Activated CD8-positive, alpha-beta memory T cell treated with anti-CD3 and anti-CD28 coated beads for 48 hours (primary cell): ENCODE measurements at places on chromosomes 13 and 19.

GRCh38 chr19:42216653-42217519 lies 591 bp downstream of the DEDD2 start:
- no peak for DNase-seq

DNA sequence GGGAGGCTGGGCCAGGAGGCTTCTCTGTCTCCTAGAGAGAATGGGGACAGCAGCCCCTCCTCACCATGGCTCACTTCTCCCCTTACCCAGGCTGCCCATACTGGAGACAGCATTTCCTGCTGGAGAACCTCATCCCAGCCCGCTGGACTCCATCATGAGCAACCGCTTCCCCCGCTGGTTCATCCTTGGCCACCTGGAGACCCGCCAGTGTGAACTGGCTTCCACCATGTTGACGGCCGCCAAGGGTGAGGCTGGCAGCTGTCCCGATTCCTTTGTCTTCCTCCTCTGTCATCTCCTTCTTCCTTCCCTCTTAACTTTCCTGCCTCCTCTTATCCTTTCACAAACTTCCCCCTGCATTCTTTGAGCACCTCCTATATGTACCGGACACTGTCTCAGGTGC lies 28.0 kb downstream of the ZSWIM4 start:
- DNase-seq: no peak

DNA sequence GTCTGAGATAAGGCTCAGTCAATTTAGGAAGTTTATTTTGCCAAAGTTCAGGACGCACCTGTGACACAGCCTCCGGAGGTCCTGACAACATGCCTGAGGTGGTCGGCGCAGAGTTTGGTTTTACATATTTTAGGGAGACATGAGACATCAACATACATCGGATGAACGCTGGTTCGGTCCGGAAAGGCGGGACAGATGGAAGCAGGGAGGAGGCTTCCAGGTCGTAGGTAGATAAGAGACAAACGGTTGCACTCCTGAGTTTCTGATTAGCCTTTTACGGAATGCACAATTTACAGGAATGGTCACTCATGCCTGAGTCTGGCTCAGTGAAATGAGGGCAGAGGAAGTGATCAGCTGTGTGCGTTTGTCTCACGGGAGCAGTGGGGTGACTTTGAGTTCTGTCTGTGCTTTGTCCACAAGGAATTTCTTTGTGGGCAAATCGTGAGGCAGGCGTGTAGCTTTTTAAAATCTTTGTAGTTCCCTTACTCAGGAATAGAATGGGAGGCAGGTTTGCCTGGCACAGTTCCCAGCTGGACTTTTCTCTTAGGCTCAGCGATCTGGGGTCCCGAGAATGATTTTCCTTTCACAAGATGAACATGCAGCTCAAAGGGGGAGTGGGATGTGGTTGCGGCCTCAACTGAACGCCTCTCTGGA lies 36.2 kb downstream of the C13orf46 start:
- DNase-seq: no peak

GRCh38 chr13:26816881-26817280 lies 56.3 kb upstream of the GPR12 start:
- no peak for DNase-seq

DNA sequence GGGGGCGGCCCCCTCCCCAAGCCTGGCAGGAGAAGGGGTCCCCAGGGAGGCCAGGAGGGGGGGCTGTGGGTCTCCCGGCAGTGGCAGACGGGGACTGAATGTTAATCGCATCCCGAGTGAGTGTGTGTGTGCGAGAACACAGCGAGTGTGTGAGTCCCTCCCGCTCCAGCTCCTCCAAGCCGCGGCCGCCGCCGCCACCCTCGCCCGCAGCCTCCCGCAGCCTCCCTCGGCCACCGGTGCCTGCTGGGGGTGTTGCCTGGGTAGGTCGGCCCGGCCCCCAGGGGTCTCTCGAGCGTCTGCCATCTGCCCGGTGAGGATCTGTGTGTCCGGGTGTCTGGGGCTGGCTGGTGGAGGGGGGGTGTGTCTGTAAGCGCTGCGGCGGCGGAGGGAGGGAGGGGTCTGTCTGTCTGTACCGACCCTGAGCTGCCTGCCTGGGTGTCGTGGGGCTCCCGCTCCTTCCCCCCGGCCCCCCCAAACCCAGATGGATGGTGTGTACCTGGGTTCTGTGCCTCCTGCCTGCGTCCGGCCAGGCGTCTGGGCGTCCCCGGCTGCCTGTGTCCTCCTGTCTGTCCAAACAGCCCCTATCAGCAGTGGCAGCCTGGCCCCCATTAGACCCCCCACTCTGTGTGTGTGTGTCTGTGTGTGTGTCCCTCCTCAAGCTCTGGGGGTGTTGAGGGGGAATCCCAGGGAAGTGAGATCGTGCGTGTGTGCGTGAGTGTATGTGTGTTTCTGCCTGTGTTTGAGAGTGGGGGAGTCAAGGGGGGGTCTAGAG lies at the start of gene GRIN2D:
TSS of gene GRIN2D (plus strand) at position 110 of the 772 bp plus-strand sequence. CDS start 4,725 bp downstream, outside the sequence.
- no peak for DNase-seq

DNA sequence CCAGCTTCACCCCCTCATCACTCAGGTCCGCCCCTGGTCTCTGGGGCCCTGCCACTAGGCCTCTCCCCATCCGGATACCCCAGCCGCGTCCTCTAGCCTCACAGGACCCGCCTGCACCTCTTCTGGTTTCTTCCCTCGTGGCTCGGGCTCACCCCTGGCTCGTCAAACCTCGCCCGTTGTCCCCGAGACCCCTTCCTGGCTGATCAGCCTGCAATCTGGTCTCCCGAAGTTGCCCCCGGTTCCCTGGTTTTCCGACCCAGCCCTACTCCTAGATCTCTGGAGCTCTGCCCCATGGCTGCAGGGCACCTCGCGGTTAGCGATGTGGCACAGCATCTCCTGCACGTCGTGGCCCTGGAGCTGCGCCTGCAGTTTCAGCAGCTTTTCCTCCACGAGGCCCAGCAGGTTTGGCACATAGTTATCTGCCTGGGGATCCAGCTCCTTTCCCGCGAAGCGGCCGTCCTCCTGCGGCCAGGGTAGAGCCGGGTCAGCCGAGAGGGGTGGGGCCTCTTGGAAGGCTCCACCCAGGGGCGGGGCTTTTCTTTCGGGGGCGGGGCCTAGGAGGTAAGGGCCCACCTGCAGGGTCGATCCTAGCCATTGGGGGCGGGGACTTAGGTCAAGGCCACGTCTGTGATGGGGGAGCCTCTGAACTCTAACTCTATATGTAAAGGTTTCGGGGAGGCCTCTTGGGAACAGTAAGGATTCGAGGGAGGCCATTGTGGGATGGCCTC lies 2.4 kb upstream of the RGL3 start:
- DNase-seq: peak; percentile 44

- no peak for DNase-seq
Measured at GRCh38 chr13:110562696-110563462, 1.4 kb upstream of the RAB20 start.

- DNase-seq: no peak
Measured at GRCh38 chr13:69866555-69866954, 241.1 kb upstream of the ATXN8OS start.

GRCh38 chr13:114179087-114179658 lies at the start of gene CFAP97D2:
Gene CFAP97D2, plus strand, starts transcription at chr13:114179257. Its CDS starts 74 bp downstream, at chr13:114179331.
- no peak for DNase-seq

- DNase-seq: no peak
Measured at GRCh38 chr19:44931541-44931940, 10.5 kb upstream of the APOC4 start.

DNA sequence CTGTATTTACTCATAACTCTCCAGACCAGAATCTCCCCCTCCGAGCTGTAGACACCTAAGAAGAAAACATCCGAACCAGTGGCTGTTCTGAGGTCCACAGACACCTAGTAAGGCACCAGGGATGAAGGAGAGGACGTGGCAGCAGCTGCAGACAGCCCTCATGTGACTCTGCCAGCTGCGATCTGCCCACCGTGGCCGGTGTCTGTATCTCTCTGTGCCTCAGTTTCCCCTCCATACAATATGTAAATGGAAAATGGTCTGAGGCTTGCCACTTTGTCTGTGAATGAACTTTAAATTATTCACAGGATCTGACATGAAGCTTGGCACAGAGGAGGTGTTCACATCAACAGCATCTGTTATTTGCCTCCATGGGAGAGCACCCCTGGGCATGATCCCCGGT lies 2.4 kb downstream of the CEACAM4 start:
- no peak for DNase-seq

DNA sequence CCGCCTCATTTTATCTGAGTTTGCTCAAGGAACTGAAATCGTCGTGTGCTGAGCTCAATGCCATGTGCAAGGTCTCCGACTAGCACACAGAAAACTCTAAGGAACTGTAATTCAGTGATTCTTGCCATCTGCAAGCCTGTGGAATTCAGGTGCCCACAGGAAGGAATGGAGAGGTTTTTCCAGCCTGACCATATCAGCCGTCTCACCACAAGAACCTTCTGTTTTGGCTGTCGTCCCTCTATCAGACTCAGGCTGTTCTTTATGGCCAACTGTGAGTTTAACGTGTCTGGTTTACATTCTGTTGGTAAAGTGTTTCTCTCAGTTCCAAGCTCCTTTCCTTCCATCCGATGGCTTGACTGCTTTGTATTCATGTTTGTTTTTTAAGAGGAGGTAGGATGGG lies 293.5 kb downstream of the SPRY2 start:
- no peak for DNase-seq

GRCh38 chr13:50677687-50678463 lies 165.6 kb downstream of the DLEU7 start:
- DNase-seq: no peak

GRCh38 chr13:97237388-97237787 lies 15.3 kb downstream of the MBNL2 start:
- no peak for DNase-seq

DNA sequence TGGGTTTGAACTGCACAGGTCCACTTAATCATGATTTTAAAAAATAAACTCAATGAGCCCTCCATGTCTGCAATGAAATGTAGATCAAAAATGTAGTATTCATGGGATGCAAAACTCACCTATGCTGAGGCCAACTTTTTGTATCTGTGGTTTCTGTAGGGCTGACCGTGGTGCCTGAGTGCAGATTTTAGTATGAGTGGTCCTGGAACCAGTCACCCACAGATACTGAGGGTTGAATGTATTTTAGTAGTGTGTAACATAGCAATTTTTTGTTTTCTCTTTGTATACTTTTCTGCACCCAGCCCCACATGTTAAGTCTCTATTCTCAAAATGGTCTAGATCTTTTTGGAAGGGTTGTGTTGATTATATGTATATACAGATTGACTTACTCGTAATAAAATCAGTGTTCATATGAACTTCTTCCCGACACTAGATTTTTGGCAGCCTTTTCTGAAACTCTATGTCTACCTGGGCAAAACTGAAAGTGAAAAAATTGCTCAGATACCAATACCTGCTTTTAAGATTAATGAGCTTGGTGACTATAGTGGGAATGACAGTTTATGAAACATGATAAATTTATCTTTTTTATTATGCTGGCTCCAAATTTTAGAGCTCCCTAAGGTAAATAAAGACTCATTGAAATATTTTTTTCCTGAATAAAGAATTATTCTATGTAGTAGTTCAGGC lies 51.6 kb downstream of the DNAJC15 start:
- no peak for DNase-seq

GRCh38 chr19:13092606-13093235 lies 9.9 kb downstream of the LYL1 start:
- no peak for DNase-seq

- no peak for DNase-seq
Measured at GRCh38 chr13:110393761-110394160, 86.7 kb downstream of the COL4A2 start.

DNA sequence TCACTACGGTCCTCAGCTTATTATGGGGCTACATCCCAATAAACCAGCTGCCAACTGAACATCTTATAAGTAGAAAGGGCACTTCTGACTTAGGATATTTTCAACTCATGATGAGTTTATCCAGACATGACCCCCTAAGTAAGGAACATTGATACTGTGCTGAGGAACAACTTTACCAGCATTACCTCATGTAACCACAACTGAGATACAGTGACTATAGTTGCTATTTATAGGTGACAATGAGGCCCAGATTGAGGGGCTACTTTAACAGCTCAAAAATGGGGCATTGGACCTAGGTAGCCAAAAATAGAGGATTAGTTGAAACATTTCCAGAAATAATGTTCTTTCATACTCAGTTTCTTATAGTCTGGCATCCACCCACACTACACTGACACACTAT lies 26.8 kb downstream of the SKA3 start:
- DNase-seq: no peak

GRCh38 chr19:16569609-16570320 lies 2.5 kb downstream of the SLC35E1 start:
- DNase-seq: no peak

- DNase-seq: no peak
Measured at GRCh38 chr13:98349731-98350305, 172.7 kb upstream of the RNF113B start.

GRCh38 chr19:5417495-5418436 lies 37.5 kb upstream of the ZNRF4 start:
- no peak for DNase-seq

DNA sequence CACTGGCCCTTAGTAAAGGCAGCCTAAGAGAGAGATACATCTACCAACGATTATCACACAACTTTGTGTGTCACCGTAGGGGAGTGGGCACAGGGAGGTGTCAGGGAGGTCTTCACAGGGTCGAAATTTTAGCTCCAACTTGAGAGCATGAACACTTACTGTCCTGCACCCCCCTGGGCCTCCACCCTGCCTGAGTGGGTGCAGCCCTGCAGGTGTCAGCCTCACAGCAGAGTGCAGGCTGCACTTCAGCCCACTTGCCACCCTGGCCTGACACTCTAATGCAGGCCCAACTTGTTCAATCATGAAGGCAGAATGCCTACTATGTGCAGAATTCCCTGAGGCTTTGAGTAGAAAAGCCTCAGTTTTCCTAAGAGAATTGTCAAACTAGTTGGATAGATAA lies 4.0 kb upstream of the SMAD9 start:
- DNase-seq: no peak

- no peak for DNase-seq
Measured at GRCh38 chr13:44972956-44973581, 16.2 kb downstream of the NUFIP1 start.

GRCh38 chr19:38729653-38730469 lies 14.4 kb downstream of the CAPN12 start:
- peak; percentile 33 for DNase-seq

GRCh38 chr13:92602560-92602959 lies 624.0 kb upstream of the GPC6 start:
- DNase-seq: no peak

DNA sequence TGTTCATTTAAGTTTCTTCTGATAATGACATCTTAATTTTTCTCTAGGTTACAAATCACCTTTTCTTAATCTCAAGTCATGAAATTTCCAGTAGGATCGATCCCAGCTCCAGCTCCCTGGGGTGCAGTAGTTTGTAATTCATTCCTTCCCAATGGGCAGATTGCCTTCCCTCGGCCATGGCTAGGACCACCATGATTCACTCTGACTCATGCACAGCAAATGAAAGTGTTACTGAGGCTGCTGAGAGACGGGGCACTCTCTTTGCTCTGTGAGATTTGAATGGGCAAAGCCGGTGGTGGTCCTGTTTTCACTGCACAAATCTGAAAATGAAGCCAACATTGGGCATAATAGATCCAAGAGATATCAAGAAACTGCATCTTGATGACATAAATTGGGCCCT lies 202.8 kb upstream of the IRS2 start:
- no peak for DNase-seq

GRCh38 chr19:14471436-14472187 lies 3.5 kb downstream of the PTGER1 start:
- DNase-seq: no peak

GRCh38 chr19:11159598-11160439 lies 4.2 kb upstream of the SPC24 start:
- no peak for DNase-seq

GRCh38 chr13:33057019-33057780 lies 41.0 kb downstream of the KL start:
- no peak for DNase-seq
